ENCODE measurements at places on chromosomes 7 and 10. TPM values are rescaled to one million over a fixed set of nuclear protein-coding genes. Genes with fewer than 3 reads are reported as not detected.

DNA sequence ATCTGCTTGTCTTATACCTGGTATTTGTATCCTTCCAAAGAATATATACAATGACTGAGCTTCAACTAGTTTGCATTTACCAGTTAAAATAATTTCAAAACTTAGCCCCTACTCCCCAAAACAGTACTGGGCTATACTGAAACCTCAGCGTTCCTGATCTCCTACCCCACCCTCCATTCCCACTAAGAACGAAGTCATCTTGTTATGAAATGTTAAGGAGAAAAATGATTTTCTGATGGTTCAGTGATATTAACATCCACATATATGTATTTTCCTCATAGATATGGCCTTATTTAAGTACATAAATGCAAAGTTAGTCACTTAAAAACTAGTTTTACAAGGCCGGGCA, 28.9 kb upstream of the ANAPC16 start:
- DNase-seq = no peak

GRCh38 chr7:48563334-48563733, 361.0 kb upstream of the CDC14C start:
- no peak for DNase-seq

- peak; percentile 62 for DNase-seq
Measured at GRCh38 chr7:92833766-92834506, 2.4 kb downstream of the CDK6 start.

DNA sequence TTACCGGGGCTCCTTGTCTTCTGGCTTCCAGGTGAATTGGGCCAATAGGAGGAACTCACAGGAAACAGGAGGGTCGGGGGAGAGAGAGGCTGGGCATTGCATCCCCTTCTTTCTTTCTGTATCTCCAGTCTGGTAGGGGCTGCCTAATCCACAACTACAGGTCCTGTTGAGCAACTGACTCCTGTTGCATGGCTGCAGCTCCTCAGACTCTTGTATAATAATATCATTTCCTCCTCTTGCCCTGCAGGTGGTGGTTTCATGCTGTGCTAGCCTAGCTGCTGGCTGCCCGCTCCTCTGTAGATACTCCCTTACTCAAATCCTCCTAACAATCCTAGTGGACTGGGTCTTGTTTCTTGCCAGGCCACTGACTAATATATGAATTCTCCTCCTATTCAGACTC, 276.5 kb upstream of the SMIM30 start:
- no peak for DNase-seq

DNA sequence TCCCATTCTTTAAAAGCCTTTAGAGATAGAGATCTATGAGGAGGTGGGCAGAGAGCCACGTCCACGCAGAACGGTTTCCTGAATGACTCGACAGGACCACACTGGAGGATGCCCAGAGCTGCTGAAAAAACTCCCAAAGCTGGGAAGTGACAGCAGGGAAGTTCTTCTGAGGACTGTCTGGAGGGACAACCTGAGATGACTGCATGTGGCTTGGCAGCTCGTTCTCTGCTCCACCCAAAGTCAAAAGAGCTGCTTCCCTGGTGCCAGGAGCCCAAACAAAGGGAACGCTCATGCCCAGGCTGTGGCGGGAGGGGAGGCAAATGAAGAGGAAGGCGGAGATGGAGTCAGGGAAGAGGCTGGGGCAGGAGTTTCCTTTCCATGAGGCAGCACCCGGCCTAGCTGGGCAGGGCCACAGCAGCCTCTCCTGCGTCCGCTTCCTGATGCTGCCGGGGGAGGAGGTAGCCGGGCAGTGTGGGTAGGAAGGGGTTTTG, 95.4 kb downstream of the CCDC3 start:
- no peak for DNase-seq

GRCh38 chr7:141053626-141054025, 20.2 kb upstream of the TMEM178B start:
- peak; percentile 34 for DNase-seq

DNA sequence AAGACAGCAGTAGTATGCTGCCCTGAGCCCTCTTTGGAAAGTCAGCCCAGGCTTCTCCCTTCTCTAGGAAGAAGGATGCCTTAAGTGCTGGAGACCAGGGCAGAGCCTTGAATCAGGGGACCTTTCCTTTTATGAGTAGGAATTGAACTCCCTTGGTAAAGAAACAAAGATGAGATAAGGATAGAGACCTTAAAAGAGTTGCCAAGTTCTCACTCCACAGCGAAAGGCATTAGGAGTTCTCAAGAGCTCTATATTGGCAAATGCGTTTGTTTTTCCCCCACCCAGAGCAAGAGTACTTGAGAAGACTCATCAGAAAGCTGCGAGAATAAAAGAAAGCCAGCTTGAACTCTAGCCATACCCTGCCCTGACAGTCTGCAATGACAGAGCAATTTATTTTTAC, 72.9 kb upstream of the OGDHL start:
- DNase-seq = no peak

DNA sequence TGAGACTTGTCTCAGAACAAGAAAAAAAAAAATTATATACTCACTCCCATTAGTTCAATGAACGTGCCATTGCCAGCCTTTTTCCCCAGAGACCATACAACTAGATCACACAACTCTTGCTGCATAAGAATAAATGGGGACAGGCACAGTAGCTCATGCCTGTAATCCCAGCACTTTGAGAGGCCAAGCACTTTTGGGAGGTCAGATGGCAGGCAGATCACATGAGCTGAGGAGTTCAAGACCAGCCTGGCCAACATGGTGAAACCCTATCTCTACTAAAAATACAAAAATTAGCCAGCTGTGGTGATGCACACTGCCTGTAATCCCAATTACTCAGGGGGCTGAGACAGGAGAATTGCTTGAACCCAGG, 13.6 kb downstream of the PDLIM1 start:
- DNase-seq = no peak

GRCh38 chr10:49327036-49327813, 28.3 kb downstream of the C10orf71 start:
- no peak for DNase-seq

GRCh38 chr7:74584160-74584954, 73.2 kb upstream of the GTF2I start:
- no peak for DNase-seq

- no peak for DNase-seq
Measured at GRCh38 chr10:129156406-129156805, 310.6 kb upstream of the MGMT start.

DNA sequence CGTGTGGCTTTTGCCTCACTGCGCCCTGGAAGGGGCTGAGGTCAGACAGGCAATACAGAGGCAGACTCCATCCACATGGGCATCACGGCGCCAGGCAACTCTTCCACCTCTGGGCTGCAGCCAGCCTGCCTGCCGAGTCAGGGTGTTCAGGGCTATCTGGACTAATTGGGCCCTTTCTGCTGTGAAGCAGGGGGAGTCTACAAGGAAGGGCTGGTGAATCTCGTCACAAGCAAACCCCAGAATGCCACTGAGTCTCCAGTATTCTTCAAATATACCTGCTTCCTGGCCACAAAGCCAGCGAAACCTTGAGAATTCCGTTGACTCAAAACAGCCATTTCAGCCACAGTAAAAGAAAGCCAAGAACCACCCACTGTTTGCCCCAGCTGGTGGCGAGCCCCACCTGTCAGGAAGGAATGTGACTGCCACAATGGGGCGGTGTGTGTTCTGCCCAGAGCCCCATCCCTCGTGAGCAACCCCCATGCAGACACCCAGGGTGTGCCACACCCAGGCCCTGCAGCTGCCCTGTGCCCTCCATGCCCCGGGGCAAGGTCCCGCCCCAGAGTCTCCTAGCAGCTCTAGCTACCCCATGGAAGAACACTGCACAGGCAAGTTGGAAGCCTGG, 117.3 kb downstream of the FAM53B start:
- peak; percentile 35 for DNase-seq

DNA sequence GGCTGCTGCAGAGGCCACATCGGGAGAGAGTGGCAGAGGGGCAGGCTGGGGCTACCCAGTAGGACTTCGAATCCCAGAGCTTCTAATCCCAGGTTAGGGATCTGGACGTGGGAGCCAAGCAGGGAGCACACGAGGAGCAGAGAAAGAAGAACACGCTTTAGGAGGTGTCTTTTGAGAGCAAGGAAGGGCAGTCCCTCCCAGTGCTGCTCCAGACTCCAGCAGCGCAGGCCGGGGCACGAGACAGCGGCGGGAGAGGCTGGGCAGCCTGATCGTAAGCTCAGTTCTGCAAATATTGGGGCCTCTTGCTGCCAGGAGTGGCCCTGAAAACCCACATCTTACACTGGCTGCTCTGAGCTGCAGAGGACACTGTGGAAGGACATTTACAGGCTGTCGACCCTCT, 75.9 kb downstream of the HIPK2 start:
- DNase-seq = no peak

GRCh38 chr7:95863623-95864022, 91.3 kb downstream of the DYNC1I1 start:
- no peak for DNase-seq

GRCh38 chr7:84950836-84951235, 236.0 kb downstream of the SEMA3D start:
- DNase-seq = no peak

DNA sequence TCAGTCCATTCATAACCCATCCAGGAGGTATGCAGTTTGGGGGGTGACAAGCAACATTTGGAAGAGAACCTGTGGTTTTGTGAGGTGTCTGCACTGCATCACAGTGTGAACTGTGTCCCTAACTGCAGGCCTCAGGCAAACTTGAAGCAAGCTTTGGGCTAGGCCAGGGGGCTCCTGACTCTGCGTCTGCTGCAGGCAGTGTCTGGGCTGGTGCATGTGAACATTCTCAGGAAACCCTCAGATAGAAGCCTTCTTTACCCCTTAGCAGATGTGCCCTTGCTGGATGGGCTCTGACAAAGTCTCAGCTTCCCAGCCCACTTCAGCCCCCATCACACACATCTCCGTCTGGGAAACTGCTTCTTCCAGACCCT, 61.0 kb downstream of the VIPR2 start:
- no peak for DNase-seq

DNA sequence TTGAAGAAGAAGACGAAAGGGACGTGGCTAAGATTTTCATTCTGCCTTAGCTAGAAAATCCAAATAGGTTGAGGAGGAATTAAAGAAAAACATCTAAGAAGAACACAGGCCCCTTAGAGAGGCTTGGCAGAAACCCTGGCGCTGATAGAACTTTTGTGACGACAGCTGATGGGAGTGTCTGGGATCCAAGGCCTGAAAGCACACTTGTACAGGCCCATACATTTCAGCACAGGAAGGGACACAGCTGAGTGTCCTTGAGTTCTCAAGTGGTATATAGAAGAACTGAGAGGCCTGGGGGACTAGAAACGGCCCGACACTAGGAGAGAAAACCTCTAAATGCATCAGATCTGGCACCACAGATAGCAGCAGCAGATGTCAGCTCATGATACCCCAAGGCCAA, 39.5 kb downstream of the PRPS1L1 start:
- no peak for DNase-seq

GRCh38 chr7:2143981-2144595, 88.7 kb downstream of the MAD1L1 start:
- no peak for DNase-seq

DNA sequence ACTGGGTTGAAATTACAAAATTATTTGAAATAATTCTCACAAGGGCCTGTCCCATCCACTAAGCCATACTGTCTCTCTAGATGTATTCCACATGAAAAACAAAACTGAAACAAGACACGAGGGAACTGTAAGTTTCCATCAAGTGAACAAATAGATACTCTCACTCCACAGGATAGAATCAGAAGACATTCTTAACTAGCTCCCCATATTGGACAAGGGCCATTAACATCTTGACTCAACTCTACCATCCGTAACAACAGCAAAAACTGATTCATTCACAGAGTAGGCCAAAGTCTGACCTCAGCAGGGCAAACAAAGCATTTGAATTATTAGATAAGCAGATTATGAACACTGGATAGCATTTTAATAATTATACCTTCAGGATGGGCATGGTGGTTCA, 29.1 kb downstream of the UBE2H start:
- DNase-seq = no peak

- no peak for DNase-seq
Measured at GRCh38 chr10:30863516-30864210, 168.0 kb downstream of the ZNF438 start.

GRCh38 chr7:598899-599298, 79.3 kb upstream of the PDGFA start:
- no peak for DNase-seq

- DNase-seq = peak; percentile 68
Measured at GRCh38 chr10:49606981-49607535, 3.1 kb upstream of the SLC18A3 start.

GRCh38 chr10:119166564-119166963, 1.1 kb upstream of the SFXN4 start:
- DNase-seq = no peak

GRCh38 chr7:156456032-156456431, 184.5 kb upstream of the RNF32 start:
- no peak for DNase-seq

DNA sequence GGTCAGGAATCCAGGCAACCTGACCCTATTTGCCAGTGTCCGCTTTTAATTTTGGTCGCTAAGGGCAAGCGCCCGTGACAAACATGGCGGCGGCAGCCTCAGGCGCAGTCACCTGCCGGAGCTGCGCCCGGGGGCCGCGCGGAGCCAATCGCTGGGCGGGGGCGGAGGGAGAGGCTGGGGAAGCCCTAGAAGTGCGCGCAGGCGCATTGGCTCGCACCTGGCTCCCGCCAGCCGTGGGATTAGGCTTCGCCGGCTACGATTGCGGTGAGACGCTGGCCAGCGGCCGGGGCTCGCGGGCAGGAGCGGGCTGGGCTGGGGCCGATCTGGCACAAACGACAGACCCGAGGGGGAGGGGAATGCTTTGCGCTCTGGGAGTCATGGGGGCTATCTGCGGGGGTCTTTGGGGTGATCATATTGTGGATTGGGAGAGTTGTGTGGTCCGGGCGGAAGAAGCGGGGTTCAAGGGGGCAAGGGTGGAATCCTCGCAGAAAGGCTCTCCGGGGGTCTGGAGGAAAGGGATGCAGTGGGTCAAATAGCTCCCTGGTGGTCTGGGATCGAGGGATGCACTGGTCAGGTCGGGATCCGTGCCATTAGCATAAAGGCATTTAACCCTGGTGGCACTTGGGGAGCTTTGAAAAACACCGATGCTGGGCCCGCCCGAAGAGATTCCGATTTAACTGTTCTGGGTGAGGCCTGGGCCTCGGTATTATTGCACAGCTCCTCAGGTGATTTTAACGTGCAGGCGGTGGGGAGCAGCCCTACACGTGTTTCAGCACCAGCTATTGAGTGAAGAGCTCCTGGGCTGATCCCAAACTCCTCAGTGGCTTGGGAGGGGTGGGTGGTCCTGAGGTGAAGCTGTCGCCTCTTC, 10.1 kb upstream of the C10orf95 start:
- peak; percentile 89 for DNase-seq

Gene OR2A42
- 0.16 TPM for total RNA-seq

Gene ADIRF
- not detected for total RNA-seq

Gene BTBD16
- total RNA-seq = not detected

Gene CUBN
- 12.2 TPM for total RNA-seq

Gene CFAP70
- 9.0 TPM for total RNA-seq

Gene CYP3A7
- not detected for total RNA-seq

Gene NKX2-3
- total RNA-seq = not detected

Gene ZP3
- total RNA-seq = 2.3 TPM

Gene OR6V1
- not detected for total RNA-seq

Gene OR2A12
- not detected for total RNA-seq

Gene RNF133
- not detected for total RNA-seq

Gene TRIM50
- 0.25 TPM for total RNA-seq

Gene ZNF777
- 18.1 TPM for total RNA-seq

Gene SPACDR
- total RNA-seq = 4.5 TPM

Gene GIMAP1
- total RNA-seq = 119 TPM

Gene LBX1
- not detected for total RNA-seq

Gene NKX6-2
- not detected for total RNA-seq

Gene POLR1F
- 17.6 TPM for total RNA-seq
